ENCODE measurements at places on chromosomes 1 and 21.

DNA sequence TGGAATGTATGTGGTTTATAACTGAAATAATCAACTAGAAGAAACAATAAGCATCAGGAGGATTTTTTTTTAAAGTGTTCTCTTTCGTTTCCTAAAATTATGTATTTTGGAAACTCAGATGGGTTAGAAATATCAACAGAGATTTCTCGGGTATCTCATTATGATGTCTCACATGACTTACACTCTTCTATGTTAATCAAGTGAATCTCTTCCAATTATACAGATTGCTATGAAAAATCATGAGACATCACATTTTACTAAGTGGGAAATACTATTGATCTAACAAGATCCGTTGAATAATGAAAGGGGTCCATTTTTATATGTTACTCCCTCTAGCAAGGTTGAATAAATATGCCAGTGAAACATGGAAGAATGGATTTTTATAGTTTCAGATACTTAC, 54.7 kb upstream of the NRIP1 start:
- no peak for DNase-seq

- DNase-seq, result no peak
These were observed 7.1 kb upstream of the L1TD1 start for GRCh38 chr1:62187548-62187947.

- DNase-seq, result no peak
These were observed 93.0 kb downstream of the NUF2 start for GRCh38 chr1:163414778-163415177.

DNA sequence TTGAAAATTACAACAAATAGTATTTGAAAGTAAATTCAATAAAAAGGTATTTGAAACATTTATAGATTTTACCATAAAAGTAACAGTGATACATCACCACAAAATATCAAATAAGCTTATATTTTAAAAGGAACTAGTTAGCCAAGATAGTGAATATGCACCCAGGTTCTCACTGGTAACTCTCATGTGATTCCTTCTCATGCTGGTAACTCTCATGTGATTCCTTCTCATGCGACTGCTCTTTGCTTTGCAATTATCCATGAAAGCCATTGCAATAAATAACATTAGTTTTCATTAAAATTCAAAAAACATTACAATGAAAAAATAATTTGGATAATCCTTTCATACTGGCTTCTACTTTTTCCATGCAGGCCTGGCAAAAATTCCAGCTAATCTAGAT, 75.4 kb downstream of the AHCTF1 start:
- no peak for DNase-seq

DNA sequence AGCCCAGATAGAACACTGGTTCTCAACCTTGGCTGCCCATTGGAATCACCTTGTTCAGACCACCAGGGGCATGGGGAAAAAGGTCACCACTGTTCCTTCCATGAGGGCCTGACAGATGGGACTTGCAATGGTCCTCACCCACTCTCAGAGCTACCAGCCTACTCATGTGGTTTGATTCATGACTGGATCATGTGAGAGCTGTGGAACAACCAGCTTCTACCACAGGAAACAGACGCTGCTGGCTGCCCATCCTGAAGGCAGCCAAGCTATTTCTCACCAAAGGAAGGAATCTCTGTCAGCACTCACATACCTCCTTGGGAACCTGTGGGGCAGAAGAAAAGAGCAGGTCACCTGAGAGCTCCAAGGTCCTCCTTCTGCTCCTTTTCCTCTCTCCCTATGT, 53.6 kb downstream of the CAPN8 start:
- no peak for DNase-seq

- DNase-seq, result no peak
These were observed 128.6 kb downstream of the FAF1 start for GRCh38 chr1:50831300-50832061.

DNA sequence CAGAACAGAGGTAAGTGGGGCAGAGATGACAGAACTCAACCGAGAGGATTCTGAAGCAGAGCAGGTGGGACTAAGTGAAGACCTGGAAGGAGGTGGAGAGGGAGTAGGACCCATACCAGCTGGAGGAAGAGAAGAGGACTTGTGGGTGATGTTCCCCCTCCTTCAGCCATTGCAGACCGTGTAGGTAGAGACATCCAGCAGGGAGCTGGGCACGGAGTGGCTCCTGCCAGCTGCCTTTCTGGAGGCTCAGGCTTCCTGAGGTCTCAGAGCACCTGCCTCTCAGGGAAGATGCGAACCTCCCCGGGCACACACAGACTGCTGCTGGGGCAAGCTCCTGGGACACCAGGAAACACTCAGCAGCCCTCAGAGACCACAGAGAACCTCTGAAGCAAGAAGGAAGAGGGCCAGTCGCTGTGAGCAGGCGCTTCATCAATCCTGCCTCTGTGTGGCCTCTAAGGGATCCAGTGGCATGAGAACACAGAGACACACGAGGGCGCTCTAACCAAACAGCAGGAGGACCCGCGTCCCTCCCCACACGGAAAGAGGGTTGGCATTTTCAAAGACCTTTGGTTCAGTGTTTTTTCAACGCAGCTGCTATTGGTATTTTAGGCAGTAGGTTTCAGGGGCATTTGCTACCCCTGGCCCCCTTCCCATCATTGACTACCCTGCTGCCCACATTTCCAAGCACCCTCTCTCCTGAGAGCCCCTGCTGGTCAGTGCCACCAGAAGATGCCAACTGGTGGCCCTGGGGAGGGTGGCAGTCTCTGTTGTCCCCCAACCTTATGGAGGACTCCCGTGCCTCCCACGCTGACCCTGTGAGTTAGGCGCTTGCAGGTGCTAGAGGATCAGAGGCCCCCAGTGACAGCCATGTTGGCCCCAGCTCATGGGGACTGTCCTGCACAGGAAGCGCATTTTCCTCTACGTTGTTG, 89.6 kb upstream of the EDN2 start:
- DNase-seq, result peak; percentile 54

DNA sequence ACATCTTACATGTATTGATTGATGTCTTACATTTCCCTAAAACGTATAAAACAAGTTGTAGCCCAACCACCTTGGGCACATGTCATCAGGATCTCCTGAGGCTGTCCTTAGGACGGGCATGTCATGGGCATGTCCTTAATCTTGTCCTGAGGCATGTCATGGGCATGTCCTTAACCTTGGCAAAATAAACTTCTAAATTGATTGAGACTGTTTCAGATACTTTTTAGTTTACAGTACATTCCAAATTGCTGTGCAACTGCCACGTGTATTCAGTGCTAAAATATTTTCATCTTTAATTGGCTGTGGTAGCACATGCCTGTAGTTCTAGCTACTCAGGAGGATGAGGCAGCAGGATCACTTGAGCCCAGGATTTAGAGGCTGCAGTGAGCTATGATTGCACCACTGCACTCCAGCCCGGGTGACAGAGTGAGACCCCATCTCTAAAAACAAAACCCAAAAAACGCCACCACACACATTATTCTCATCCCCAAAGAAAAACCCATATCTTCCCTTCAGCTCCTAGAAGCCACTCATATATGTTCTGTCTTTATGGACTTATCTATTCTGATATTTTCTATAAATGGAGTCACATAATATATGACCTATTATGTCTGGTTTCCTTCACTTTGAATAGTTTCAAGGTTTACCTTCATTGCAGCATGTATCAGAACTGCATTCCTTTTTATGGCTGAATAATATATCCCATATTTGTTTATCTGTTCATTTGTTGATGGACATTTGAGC, 96.0 kb upstream of the BTG3 start:
- DNase-seq, result no peak

- DNase-seq, result peak; percentile 55
These were observed 31.1 kb downstream of the AHDC1 start for GRCh38 chr1:27572679-27573426.

DNA sequence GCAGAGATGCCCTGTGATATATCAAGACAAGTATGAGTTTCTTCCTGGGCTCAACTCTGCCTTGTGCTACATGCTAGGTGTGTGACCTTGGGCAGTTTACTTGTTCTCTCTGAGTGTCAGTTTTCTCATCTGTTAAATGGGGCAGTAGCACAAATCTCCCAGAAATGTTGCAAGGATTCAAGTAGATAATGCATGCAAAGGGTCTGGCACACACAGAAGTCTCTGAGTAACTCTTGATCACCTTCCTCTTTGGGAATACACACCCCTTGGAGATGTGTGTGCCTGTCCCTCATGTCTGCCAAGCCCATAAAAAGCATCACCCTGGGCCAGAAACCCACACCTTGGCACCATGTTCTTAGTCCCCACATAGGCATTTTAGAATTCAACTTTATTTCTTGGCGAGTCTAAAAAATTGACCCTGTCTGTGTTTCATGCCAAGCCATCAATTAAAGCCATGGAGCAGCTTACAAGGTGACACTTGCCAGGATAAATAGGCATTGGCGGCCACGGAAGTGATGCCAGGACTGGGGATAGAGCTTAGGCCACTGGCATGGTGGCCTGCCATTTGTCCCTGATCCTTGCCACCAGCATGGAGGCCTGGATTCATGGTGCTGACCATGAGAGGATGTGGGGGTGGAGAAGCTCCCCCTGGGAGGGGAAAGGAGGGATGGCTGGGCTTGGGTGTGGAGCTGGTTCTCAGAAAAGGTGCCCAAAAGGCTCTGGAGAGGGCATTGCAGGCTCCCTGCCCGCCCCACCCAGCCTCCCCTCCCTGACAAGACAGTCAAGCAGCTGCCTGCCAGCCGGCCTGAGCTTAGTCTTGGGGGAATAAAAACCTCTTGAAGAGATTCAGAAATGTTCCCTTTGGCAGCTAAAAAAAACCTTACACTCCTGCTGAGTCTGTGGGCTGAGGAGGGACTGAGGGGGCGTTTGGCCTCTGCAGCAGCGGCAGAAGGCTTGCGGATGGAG, 118.0 kb upstream of the IPO9 start:
- no peak for DNase-seq

- DNase-seq, result no peak
These were observed 29.8 kb upstream of the KIF21B start for GRCh38 chr1:201053155-201053860.

GRCh38 chr1:33186936-33187335, 5.1 kb upstream of the TRIM62 start:
- DNase-seq, result no peak

DNA sequence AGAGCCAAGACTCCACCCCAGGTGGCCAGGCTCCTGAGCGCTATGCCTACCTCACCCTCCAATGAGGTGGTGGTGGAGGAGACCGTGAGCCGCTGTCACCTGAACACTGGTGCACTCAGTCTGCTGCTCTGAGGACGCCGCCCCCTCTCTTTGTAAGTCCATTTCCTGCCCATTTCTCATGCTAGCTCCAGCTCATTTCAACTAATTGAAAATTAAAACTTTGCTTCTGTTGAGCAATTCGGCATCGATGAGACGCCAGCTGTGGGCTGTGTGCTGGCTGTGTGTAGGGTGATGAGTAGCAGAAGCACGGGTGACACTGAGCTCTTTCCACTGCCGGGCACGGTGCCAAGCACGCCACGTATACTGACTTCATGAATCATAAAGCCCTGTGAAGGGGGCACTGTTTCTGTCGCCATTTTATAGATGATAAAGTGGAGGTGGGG, 11.2 kb downstream of the TNFRSF1B start:
- DNase-seq, result no peak

DNA sequence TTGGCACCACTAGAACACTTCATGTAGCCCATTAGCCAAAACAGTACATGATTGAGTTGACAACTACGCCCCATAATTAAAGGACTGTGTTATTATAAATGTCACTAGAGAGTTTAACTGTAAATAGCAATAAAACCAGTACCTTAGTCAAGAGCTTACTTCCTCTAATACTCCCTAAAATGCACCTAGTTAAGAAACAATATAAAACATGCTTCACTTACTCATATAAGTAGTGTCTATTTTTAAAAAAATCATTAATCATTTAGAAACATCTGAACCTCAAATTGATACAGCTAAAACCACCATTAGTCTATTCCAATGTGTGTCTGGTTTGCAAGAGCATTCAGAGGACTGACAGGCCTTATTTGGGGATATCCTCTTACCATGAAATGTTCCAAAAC, 25.3 kb downstream of the PTP4A2 start:
- no peak for DNase-seq

DNA sequence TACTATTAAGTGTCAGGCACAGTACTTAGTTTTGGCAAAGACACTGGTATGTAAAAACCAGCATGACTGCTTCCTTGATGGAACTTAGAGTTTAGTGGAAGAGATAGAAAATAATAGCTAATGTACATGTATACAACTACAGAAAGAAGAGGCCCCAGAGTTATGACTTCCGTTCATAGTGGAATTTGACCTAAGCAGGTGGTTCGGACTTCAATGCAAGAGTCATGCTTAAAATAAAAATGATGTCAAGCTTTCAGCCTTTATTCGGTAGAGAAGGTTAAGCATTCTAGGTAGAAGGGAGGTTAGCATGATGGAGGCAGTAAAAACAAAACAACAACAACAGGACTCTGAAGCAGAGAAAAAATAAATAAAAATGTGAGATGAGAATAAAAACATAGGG, 165.9 kb downstream of the KCNT2 start:
- DNase-seq, result no peak
